ENCODE measurements at places on chromosomes 13 and 19. TPM values are rescaled to one million over a fixed set of nuclear protein-coding genes. Genes with fewer than 3 reads are reported as not detected.

- DNase-seq, result peak; percentile 29
Measured at GRCh38 chr13:114044486-114044885, 70.6 kb upstream of the C13orf46 start.

- DNase-seq, result peak; percentile 48
Measured at GRCh38 chr19:45385392-45386221, 15.2 kb upstream of the ERCC2 start.

DNA sequence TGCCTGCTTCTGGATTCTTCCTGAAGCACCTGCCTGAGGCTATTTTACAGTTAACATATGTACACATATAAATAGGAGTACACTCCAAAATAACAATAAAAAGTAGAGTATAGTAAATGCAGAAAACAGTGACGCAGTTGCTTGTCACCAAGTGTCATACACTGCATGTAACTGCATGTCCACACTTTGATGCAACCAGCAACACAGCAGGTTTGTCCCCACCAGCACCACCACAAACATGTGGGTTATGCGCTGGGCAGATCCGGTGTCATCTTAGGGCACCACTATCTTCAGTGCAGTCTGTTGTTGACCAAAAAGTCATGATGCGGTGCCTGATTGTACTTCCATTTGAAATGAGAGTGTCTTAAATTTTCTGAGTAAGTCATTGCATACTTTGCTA, 51.3 kb downstream of the COL4A2 start:
- DNase-seq, result no peak

DNA sequence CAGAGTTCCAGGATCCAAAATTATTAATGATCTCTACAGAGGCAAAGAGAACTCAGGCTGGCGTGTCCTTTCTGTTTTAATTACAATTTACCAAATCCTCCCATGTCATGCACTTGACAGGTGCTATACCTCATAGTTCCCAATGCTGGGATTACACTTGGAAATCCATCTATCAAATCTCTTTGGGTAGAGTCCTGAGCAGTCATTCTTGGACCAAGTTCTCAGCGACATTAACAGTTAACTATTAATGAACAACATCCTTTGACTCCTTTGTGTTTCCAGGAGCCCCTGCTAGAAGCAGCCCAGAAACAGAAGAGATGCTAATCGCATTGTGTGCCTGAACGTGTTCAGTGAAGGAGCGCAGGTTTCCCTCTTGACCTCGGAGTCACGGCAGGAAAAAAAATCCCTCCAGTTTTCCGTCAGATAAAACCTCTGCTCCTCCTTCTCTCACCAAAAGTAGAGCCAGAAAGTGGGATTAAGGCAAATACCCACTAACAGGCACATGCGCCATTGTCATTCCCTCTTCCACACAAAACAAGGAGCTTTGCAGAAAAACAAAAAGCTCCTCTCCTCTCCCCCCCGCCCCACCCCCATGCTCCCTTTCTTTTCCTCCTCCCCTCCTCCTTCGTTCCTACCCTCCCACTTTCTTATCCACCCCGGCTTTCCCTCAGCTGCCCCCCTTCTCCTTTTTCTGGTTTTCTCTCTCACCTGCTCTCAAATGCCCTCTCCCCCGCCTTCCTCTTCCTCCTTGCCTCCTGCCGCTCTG, 224.7 kb downstream of the ZIC5 start:
- no peak for DNase-seq

GRCh38 chr13:65336087-65336749, 1893.9 kb downstream of the PCDH9 start:
- DNase-seq, result no peak

DNA sequence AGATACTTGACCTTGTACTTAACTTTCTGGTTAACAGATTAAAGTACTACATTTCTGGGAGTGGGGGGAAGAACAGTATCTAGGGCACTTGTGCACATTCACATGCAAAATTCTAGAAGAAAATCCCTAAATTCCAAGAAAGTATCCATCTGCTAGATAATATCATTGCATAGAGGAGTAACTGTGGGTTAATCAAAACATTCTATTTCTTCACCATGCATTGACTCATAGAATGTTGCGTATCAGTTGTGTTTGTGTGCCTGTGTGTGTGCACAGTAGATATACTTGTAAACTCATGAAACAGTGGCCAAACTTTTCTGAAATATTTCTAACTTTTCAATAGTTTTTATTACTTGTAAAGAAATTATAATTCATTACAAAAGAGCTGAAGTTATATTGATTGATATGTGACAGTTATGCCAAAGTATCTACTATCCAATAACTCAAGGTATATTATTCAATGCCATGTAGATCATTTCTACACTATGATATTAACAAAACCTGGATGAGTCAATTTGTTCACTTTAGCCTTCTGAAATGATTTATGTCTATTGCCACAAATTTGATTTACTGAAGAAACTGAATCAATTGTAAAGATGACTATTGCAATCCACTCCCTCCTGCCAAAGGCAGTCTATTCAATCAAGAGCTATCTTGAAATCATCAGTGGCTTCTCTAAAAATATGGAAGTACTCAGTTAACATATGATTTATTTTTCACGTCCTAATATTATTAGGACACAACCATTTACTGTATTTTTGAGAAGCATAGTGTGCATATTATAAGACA, 756.7 kb upstream of the ARGLU1 start:
- no peak for DNase-seq

DNA sequence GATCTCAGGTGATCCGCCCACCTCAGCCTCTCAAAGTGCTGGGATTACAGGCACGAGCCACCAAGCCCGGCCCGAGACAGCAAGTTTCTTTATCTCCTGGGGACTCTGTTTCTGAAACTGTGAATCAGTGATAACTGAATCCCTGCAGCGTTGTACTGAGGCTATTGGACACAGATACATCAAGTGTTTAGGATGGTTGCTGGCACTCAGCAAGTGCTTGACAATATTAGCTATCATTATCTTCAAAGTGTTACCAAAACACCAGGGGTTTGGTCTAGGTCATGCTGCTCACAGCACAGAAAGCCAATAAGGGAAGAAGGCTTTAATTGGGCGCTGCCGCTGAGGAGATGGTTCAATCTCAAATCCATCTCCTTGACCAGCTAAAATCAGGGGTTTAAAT, 20.5 kb upstream of the PNMA8C start:
- no peak for DNase-seq

DNA sequence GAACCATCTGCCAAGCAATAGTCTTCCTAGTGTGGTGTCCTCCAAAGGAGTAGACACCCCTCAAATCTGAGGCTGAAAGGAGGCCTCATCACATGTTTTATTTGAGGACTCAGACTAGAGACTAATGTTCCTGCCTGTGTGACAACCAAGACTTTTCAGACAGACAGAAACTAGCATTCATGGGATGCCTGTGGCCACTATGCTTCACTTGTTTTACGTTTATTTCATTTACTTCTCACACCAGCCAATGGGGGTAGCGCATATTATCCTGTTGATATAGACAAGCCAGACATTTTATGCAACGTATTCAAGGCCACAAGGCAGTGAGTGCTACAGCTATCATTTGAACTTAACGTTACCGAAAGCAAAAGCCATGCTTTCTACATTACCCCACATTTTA, 391.7 kb upstream of the HTR2A start:
- no peak for DNase-seq

DNA sequence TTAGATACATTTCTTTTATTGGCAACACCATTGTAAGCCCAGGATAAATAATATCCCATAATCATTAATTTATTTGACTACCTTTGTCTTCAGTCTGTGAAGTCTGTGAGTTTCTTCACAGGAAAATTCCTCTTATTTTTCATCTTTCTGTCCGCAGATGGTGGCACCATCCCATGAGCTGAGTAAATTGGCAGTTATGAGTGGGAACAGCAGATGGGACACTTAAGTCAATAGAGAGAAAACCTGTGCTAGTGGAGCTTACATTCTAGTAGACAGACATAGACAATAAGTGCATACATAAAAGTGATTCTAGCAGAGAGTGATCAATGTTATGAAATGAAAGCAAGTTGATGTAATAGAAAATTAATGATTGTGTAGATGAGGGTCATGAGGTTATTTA, 638.2 kb upstream of the MIR17HG start:
- DNase-seq, result no peak

DNA sequence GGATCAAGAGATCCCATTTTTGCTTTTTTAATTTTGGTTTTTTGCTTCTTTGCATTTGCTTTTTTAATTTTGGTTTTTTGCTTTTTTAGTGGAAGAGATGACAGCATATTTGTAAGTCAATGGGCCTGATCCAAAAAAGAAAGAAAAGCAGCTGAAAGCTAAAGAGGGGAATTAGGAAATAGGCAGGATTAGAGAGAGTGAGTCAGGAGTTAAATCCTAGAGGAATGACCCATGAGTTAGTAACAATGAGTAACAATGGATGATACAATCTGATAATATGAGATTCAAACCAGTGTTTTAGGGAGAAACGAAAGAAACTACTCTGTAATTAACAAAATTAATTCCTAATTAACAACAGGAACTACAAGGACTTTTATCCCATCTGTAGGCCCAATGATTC, 111.2 kb upstream of the SGCG start:
- DNase-seq, result peak; percentile 92

GRCh38 chr19:13284929-13285928, 135.0 kb downstream of the IER2 start:
- no peak for DNase-seq

- no peak for DNase-seq
Measured at GRCh38 chr19:30314056-30314804, 58.0 kb upstream of the ZNF536 start.

DNA sequence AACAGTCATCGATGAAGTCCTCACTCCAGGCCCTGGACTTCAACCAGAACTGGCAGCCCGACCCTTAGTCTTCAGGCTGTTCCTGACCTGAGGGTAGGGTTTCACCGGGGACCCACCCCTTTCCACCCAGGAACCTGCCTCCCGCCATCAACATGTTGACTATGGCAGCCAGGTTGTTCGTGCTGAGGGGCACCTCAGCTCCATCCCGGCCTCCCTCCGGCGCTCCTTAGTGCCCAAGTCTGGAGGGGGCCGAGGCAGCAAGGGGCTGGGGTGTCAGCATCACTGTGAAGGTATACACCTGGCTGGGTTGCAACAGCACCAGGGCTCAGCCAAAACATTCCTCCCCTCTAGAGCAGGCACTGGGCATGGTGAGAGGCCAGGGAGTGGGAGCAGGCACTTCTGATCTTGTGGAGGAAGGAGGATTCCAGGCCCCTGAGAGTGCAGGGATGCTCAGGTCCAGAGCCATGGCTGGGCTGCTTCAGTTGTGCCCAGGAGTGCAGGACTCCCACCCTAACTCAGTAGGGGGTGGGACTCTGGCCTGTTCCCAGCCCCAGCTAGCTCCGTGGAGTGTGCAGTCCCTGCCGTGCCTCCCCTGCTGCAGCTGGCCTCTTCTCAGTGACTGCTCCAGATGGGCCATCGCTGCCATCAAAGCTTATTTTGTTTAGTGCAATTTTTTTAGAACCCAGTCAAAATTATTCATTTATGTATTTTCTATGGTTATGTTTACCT, 1445.9 kb downstream of the PCDH9 start:
- no peak for DNase-seq

DNA sequence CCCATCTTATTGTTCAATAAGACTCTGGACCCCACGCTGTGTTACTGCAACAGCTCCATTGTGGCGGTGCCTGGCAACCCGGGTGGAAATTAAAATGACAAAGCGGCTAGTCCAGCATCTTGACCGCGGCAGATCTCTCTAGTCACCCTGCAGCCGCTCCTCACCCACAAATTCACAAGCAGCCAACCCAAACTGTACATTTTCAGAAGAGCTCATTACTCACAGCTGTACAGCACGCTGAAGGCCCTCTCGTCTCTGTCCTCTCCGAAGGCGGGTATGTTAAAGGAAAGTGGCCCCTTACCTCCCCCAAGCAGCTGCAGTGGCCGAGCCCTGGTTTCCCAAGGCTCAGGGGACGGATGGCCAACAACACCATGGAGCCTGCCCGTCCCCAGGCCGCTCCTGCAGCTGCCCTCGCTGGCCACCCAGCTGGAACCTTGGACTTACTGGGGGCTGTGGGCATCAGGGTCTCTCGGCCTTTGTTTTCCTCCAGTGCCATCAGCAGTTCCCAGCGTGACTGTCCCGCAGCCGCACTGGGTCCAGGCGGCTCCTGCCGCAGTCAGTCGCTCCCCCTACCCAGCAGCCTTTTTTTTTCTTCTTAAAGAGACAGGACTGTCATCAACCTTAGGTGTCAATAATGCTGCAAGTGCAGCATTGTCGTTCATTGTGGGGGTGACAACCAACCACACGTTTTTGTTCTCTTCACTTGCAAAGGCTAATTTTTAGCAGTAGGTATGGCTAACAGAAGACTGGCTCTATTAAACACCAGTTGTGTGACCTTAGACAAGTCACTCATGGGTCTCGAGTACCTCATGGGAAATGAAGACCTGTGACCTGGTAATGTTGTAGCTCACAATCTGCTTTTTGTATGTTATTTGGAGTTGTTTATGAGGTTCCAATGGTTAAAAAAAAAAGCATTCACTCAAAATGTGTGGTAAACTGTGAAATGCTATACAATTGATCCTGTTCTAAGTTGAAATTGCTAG, at the start of gene SACS:
Gene SACS, minus strand, starts transcription at position 532 of the 983 bp plus-strand sequence. CDS start 22,463 bp downstream, outside the sequence.
- peak; percentile 86 for DNase-seq

- peak; percentile 2 for DNase-seq
Measured at GRCh38 chr13:78085434-78086225, 167.0 kb upstream of the EDNRB start.

GRCh38 chr19:33374236-33374714, 766 bp downstream of the CEBPG start:
- peak; percentile 65 for DNase-seq

DNA sequence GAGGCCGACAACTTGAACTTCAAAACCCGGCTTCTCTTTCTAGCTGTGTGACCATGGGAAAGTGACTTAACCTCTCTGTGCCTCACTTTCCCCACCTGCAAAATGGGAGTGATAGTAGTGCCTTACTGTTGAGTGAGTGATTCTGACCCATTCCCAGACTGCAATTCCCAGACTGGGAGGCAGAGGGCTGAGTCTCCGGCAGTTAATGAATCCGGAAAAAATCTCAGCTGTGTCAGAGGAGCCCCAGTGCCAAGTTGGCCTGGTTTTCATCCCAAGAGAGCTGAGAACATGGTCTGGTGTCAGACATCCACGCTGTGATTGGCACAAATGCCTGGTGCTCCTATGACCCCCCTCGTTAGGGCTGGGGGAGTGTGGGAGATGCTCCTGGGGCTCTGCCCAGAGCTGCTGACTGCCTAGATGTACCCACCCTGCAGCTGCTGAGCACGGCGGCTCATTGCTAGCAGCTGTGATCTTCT, 50.0 kb downstream of the PIN1 start:
- DNase-seq, result peak; percentile 73

GRCh38 chr13:45863709-45864590, 12.4 kb upstream of the SIAH3 start:
- no peak for DNase-seq

- no peak for DNase-seq
Measured at GRCh38 chr13:44242766-44243165, 130.9 kb upstream of the SERP2 start.

- DNase-seq, result peak; percentile 64
Measured at GRCh38 chr19:46861691-46862502, 1.1 kb downstream of the ARHGAP35 start.

Gene SYT3
- total RNA-seq, result not detected

Gene ZNF816
- 6.7 TPM for total RNA-seq

Gene MADCAM1
- not detected for total RNA-seq

Gene MUC16
- not detected for total RNA-seq

Gene FREM2
- not detected for total RNA-seq

Gene FLT3
- not detected for total RNA-seq
